ENCODE measurements at places on chromosomes 5 and 9.

- DNase-seq = no peak
These were observed 125.2 kb downstream of the RAPGEF6 start for GRCh38 chr5:131509801-131510200.

DNA sequence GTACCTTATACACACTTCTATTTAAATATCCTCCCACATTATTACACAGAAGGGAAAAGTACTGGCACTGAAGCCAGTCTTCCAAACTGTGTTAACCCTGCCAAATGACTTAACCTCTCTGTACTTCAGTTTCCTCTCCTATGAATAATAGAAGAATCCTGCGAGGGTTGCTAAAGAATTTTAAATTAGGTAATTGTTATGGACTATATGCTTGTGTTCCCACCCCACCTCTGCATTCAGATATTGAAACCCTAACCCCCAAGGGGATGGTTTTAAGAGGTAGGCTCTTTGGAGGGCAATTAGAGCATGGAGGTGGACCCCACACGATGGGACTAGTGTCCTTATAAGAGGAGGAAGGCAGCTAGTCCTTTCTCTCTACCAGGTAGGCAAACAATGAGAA is 72.7 kb downstream of the TTLL11 start:
- DNase-seq = no peak

DNA sequence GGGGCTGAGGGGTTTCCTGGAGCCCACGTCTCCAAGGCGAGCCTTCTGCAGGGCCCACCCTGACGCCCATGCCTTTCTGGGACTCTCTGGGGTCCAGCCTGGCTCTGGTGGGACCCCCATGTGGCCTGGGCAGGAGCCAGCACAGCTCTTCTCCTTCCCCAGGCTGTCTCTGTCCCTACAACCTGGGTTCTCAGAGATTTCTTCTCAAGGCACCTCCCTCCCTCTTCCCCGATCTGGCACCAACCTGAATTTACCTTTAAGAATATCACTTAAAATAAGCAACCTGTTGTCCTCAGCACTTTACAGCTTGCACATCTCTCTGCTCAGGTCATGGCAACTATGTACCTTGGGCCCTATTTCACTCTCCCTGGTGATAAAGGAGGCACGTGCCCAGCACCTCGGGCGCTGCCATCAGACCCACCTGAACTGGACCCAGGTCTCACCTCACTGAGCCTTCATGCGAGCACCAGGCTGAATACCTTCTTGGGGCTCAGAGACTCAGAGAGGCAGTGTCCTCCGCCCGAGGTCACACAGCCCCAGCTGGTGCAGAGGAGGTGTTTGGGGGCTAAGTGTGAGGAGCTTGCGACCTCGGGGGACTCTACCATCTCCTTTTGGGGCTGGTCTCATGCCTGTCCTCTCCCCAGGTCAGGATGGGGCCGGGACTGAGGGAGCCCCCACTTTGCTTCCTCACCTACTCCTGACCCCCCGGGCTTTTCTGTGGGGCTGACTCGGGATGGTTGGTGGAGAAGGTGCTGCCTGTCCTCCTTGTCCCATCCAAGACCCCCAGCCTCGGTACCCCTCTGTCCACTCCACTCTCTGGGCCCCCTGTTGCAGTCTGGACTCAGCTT is 217.7 kb downstream of the C9orf50 start:
- DNase-seq = no peak

GRCh38 chr5:138453590-138453989 is 11.7 kb upstream of the EGR1 start:
- DNase-seq = no peak

Data from activated CD8-positive, alpha-beta T cell treated with anti-CD3 and anti-CD28 coated beads, Interleukin-2, amount 10 ng/mL, durations not matched to agents 7 days and 5 days (primary cell).